ENCODE measurements at places on chromosomes 3 and 15. TPM values are rescaled to one million over a fixed set of nuclear protein-coding genes. Genes with fewer than 3 reads are reported as not detected.

GRCh38 chr15:85607141-85607806 is 187.5 kb downstream of the KLHL25 start:
- DNase-seq, result no peak

DNA sequence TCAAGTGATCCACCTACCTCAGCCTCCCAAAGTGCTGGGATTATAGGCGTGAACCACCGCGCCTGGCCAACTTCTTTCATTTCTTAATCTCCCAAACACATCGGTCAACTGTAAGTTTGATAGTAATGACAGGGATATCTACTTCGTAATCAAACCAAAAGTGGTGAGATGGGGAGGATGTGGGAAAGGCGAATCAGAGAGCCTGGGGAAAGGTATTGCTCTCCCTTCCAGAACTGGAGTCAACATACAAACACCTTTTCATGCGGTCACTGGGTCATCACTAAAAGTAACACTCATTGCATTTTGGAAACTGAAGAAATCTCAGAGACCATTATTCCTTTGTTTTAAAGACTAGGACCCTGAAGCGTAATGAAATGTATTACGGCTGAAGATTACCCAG is 14.8 kb upstream of the UBE2Q2 start:
- DNase-seq, result no peak

SLC12A1 gene
- total RNA-seq, result not detected

ASB7 gene
- total RNA-seq, result 15.7 TPM

All from activated CD8-positive, alpha-beta T cell treated with anti-CD3 and anti-CD28 coated beads for 36 hours (primary cell).